ENCODE measurements at places on chromosomes 16 and 17. TPM values are rescaled to one million over a fixed set of nuclear protein-coding genes. Genes with fewer than 3 reads are reported as not detected.

Gene RASL10B
- 1.3 TPM for total RNA-seq

Gene TBC1D3
- total RNA-seq = not detected

Gene ZNF423
- total RNA-seq = not detected

Gene UTS2R
- not detected for total RNA-seq

Gene ACTG1
- total RNA-seq = 5,035 TPM

Gene NME1
- 153 TPM for total RNA-seq

Gene HIGD1B
- total RNA-seq = not detected

Gene BCL6B
- 2.2 TPM for total RNA-seq

Gene WWP2
- 76.6 TPM for total RNA-seq

Gene KRTAP4-1
- not detected for total RNA-seq

Gene TMEM204
- total RNA-seq = 49.9 TPM

Gene SLFN14
- 0.10 TPM for total RNA-seq

Gene AGRP
- not detected for total RNA-seq

Gene STAT5B
- 156 TPM for total RNA-seq

Gene SAT2
- 29.0 TPM for total RNA-seq
